MM.1S (cell line): ENCODE measurements at places on chromosomes 12 and 14.

GRCh38 chr14:31118892-31119291 lies 88.7 kb downstream of the HECTD1 start:
- no peak for DNase-seq

DNA sequence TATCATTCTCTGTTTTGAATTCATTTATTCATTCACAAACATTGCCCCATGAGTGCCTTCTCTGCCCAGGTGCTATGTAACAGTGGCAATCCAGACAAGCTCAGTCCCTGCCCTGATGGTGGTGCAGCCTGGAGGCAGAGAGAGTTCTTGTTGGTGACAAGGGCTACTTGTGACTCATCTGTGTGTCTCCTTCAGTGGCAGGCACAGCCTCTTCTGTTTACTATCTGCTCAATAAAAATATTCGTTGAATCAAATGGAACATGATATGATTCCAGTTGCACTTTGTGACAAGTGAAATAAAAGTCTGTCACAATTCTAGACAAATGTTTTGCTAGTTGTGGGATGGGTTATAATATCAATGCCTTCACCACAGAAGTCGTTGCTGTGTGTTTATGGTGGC lies 20.6 kb upstream of the CPM start:
- DNase-seq: no peak

- DNase-seq: no peak
These were observed 42.8 kb upstream of the TRAF3 start for GRCh38 chr14:102734436-102734835.

- DNase-seq: no peak
These were observed 494.3 kb upstream of the USP15 start for GRCh38 chr12:61765926-61766325.

- no peak for DNase-seq
These were observed 63.9 kb downstream of the NAV3 start for GRCh38 chr12:77894556-77894955.

GRCh38 chr14:91317381-91318308 lies 73.1 kb upstream of the GPR68 start:
- DNase-seq: peak; percentile 67

- DNase-seq: no peak
These were observed 48.6 kb downstream of the ISCA2 start for GRCh38 chr14:74542056-74542685.

GRCh38 chr14:27995691-27996090 lies 770.9 kb upstream of the FOXG1 start:
- DNase-seq: no peak

GRCh38 chr12:107805488-107806180 lies 31.1 kb downstream of the ASCL4 start:
- no peak for DNase-seq

DNA sequence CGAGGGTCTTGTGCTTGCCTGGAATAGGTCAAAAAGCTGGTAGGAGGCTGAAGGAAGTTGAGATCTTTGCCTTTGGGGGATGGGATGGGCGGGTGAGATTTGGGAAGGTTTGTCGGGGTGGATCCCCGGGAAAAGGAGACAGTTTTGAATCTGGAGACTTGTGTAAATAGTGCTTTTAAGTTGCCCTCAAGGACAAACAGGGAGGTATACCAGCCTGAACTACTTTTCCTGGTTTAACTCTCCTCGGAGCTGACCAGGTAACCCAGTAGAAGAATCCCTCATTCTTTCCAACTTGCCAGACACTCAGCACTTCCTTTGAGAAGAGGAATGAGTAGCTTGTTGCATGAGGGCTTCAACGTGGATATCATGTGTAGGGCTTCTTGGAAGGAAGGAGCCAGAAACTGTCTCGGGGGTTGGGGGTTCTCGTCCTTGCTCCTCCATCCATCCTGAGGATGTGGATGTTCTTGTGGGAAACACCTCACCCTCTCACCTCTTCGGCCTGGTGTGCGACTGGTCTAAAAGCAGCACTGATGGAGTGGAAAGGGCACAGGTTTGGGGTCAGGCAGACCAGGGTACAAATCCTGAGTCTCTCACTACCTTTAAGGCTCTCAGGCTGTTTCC lies 1.9 kb downstream of the TEAD4 start:
- no peak for DNase-seq

DNA sequence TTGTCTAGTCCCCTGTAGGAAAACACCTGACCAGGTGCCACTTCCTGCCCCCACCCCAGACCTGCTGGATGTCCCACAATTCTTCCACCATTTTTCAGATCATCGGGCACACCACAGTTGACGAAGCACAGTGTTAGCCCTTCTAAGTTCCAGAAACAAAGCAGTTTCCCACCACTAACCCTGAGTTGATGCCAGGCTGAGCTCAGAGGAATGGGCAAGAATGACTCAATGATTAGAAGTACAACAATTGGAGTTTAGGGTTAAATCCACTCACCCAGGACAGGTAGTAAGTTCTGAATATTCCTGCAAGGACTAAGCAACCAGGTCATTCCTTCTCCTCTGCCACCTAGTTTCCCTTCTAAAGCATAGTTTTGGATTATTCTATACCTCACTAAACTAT lies 979.8 kb downstream of the BCL11B start:
- no peak for DNase-seq

DNA sequence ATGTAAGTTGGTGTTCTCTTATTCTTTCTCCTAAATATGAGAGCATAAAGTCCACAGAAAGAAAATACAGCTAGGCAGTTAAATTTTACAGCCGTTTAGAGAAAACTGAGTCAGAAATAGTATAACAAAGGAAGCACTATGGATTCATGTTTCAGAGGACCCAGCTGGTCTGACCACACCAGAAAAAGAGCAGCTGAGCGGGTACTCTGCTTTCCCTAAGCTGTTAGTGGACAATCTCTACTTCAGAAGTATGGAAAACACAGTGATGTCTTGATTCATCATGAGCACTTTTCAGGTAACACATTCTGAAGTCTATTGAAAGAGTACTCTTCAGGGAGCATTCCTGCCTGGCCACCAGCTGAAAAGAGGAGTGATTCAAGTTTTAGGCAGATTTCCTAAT lies 12.4 kb downstream of the PPM1H start:
- no peak for DNase-seq
